DMS153 (cell line): ENCODE measurements at places on chromosomes 7 and 10.

DNA sequence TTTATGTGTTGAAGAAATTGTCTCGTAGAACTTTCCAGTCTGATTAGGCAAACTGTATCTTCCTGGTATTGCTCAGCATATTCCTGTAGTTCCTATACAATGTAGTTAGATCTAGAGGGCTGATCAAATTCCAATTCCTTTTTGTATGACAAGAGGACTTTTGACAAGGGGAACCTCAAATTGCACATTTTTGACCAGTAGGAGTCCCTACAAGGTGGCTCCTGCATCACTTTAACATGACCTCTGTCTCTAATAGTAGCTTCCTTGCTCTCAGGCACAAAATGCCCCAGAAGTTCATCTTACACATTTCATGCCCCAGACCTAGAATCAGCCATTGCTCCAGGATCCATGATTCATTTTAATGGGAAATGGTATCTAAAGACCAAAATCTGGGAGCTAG lies 18.7 kb downstream of the HERPUD2 start:
- DNase-seq: no peak

DNA sequence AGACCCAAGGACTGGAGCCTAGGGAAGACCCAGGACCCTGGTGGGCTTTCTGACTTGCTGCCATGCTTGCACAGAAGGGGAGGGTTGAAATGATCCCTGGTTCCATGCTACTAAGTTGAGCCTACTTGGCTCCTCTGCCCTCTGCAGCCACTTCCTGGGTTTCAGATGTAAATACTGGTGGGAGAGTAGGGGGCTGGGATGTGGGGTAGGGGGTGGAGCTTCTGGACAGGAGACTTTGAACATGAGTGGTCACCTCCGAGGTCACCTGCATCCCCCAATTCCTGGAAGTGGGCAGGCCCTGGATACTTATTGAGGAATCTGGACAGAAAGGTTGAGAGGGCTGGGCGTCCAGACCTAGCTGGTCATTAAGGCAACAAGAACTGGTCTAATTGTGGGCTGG lies 2.9 kb upstream of the ZMIZ1 start:
- no peak for DNase-seq

- no peak for DNase-seq
Observed at GRCh38 chr7:46146454-46147255, 225.6 kb upstream of the IGFBP3 start.

DNA sequence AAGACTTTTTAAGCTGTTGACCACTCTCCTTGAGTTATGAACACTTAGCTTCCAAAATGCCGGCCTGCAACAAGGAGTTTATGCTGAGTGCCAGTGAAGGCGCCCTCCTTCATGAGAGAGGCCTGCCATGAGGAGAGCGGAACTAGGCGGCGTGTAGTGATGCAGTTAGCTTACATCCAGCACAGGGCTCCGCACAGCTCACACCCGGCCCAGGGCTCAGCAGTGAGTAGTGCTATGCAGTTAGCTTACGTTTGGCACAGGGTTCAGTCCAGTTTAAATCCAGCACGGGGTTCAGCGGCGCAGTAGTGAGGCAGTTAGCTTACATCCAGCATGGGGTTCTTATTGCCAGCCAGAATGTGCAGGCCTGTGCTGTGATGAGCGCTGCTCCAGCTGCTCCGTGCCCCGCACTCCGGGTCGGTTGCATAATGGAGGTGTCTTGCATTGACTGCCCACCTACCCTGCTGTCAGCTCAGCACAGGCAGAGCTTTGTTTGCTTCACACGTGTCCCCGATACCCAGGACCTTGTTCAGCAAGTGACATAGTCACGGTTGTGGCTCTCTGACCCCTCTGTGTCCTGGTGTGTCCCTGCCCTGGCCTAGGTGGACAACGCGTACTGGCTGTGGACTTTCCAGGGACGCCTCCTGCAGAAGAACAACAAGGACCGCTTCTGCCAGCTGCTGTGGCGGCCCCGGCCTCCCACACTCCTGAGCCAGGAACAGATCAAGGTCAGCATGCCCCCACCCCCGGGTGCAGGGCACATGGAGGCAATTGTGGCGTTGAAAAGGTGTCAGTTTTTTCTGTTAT lies 21.9 kb downstream of the EIF3B start:
- DNase-seq: no peak

DNA sequence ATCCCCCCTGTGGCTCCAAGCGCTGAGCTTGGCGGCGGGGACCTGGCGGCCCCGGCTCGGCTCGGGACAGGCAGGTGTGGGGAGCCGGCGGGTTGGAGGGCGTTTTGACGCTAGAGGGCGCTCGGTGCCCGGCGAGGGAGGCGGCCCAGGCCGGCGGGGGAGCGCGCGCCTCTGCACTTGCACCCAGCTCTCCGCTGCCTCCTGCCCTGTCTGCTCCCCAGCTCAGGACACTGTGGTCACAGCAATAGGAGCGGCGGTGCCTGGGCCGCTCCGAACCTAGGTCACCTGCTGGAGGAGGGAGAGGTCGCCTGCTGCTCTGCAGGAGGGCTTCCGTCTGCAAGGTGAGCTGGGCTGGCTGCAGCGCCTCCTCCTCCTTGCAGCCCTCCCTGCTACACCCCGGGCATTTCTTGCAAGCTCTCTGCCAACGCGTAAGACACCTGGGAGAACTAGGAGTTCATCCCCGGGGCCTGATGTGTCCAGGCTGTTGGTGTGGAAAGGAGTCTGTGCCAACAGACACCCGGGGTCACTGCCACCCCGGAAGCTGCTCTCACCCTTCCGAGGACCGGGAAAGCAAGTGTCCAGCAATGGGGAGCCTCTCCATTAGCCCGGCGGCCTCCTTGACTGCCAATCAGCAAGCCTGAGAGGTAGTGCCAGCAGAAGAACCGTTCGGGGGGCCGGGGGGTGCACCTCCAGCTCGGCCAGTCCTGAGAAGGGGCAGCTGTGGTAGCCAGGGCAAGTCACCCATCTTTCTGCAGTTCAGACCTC lies 620.4 kb downstream of the GALNT17 start:
- DNase-seq: no peak

DNA sequence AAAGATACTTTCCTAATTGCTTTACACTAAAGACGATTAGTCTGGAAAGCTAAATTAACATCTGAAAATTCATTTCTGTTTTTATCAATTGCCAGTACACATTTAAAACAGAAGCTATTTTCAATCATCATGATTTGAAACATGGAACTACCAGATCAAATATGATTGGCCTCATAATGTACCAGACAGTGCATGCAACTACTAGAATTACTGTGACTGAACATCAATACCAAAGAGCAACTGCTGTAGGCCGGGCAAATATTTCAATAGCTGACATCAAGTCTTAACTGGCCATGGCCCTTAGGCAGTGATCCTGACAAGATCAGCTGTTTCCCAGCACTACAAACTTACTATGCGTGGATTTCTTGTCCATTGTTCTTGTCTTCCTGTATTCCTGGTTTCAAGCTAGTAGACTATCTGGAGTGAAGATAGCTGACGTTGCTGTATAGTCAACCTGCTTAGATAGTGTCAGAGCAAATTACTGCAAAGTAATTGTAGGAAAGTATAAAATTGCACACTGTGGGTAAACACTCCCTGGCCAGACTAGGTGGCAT lies 21.7 kb upstream of the WNT16 start:
- no peak for DNase-seq
